ENCODE measurements at places on chromosomes 3 and 15.

GRCh38 chr15:90315278-90315982, 36.7 kb upstream of the ZNF774 start:
- DNase-seq, result no peak

DNA sequence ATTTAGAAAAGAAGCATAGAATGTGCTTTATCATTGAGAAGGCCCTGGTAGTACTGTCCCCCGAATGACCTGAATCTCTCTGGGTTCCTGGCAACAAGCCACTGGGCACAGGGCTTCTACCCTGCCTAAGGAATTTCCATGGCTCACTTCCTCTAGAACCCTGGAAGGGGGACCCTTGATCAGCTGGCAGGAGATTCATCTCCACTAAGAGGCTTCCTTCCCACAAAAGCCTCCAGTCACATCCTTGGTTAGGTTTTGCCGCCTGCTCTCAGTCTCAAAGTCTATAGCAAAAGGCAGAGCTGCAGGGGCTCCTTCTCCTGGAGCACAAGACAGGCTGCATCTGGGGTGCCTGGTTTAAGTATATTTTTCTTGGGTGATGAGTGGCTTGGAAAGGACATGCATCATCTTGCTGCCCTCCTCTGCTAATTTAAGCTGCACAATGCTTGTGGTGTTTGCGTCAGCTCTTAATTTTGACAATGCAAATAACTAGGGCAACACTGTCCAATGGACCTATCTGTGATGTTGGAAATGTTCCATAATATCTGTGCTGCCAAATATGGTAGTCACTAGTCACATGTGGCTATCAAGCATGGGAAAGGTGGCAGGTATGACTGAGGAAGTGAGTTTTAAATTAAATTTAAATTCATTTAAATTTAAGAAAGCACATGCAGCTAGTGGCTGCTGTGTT, 33.4 kb upstream of the RARRES1 start:
- no peak for DNase-seq

- no peak for DNase-seq
Observed at GRCh38 chr15:26298659-26299170, 435.6 kb upstream of the ATP10A start.

GRCh38 chr15:79060175-79060574, 30.4 kb downstream of the RASGRF1 start:
- no peak for DNase-seq

- DNase-seq, result no peak
Observed at GRCh38 chr3:118778201-118778600, 256.4 kb downstream of the IGSF11 start.

DNA sequence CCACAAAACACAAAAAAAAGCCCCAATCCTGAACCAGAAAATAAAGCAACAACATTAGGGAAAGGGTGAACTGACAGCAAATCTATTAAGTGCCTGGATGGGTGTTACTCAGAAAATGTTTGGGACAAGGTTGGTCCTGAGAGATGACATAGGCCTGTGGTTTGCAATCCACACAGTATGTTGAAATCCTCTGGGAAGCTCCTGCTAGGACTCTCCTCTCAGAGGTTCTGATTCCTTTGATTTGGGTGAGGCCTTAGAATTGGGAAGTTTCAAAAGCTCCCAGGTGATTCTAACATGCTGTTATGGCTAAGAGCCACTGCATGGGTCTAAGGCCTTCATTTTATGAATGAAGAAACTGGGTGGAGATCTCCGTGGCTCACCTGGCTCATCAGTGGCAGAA, 18.4 kb downstream of the CLDN1 start:
- DNase-seq, result no peak

DNA sequence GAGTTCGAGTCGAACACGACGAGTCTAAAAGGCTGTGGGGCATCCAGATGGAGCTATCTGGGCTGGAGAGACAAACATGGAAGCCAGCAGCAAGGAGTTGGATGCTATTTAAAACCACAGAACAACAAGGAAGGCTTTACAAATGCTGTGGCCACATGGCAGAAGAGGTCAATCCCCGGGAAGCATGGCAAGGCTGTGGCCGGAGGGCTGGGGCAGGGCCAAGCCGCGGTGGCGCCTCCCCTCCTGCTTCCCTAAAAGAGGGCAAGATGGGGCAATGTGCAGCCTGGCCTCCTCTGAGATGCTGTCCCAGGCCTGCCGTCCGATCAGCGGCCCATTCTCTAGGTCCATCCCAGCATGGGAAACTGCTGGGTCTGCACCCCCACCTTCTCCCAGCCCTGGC, 139.1 kb downstream of the SRGAP3 start:
- DNase-seq, result no peak

GRCh38 chr3:123015596-123015995, 12.0 kb downstream of the SEMA5B start:
- DNase-seq, result no peak

DNA sequence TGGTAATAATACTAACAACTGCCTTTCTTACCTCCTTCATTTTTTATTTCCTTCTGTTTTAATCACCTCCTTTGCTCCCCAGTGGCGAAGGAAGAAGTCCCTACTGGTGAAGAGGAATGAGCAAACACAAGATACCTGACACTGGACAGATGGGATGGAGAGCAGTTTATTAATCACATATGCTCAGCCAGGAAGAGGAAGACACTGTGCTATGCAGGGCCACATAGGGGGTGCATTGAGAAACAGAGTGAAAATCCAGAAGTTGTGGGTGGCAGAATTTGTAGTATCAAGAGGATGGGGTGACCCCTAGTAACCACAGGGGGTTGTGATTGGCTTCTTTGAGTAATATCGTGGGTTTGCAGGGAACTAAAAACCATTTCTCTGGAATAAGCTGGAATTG, 1041.9 kb downstream of the OTOL1 start:
- no peak for DNase-seq

DNA sequence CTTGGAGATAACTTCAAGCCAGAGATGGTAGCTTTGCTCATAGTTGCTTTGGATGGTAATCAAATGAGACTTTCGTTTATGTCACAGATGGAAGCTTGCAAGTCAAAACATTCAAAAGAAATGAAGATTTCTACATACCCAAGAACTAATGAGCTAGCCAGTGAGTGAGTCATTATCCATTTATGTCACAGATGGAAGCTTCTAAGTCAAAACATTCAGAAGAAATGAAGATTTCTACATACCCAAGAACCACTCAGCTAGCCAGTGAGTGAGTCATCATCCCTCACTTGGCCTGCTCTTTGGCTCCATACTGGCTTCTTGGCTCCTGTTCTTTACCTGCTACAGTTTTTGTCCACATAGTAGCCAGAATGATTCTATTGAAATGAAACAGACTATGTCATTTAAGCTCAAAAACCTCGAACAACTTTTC, 559.8 kb upstream of the CBLB start:
- no peak for DNase-seq

- no peak for DNase-seq
Observed at GRCh38 chr3:13530241-13531009, 18.5 kb upstream of the FBLN2 start.

GRCh38 chr3:183375337-183375736, 53.1 kb downstream of the MCF2L2 start:
- DNase-seq, result no peak

Measured in stimulated activated naive B cell treated with anti-CD40 and anti-IgM and Interleukin-4, amounts not matched to agents 10 μg/mL and 1 μg/mL and 100 μg/mL, for 72 hours (primary cell).